ENCODE measurements at places on chromosomes 3 and 15. TPM values are rescaled to one million over a fixed set of nuclear protein-coding genes. Genes with fewer than 3 reads are reported as not detected.

GRCh38 chr3:142888099-142888480, 793 bp downstream of the PCOLCE2 start:
- no peak for DNase-seq

GRCh38 chr3:64717872-64718613, 30.2 kb upstream of the ADAMTS9 start:
- no peak for DNase-seq

DNA sequence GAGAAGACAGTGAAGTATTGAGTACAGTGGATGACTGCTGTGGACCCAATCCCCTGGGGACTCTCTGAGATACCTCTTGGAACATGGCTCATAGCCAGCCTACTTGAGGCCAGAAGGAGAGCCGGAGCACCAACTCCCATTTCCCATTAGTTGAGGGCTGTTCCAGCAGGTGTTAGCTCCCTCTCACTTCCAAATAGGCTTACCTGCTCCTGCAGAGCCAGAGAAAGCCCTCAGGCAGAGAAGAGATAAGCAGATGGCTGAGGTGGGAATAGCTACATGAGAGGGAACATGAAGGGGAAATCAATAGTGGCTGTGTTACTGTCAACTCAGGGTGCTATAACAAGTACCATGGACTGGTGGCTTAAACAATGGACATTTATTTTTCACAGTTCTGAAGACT, 4.6 kb upstream of the CCK start:
- no peak for DNase-seq

GRCh38 chr3:89472101-89472500, 364.7 kb downstream of the EPHA3 start:
- DNase-seq: no peak

The UPK1B gene
- total RNA-seq: not detected

The MYL3 gene
- not detected for total RNA-seq

The CLRN1 gene
- total RNA-seq: not detected
